Central memory CD8-positive, alpha-beta T cell (primary cell): ENCODE measurements at places on chromosomes 1 and 21.
A peak's percentile ranks its signal among the peaks of the same experiment; 100 is the strongest.

DNA sequence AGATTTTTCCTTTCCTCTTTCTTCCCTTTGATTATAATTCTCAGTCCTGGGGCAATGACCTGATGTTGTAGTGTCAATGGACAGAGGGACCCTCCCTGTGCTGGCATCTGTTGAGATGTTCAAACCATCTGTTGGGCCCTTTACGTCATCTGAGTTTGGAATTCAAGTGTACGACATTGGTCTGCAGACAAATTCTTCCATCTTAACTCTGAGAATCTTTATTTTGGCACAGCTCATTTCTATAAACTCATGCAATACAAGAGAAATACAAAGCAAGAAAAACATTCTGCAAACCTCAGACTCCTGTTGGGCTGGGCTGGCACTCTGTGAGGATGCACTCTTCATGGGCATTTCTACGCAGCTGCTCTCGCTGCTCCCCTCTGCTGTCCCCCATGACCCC is 54.2 kb downstream of the IFI44 start:
- no peak for DNase-seq

- DNase-seq, result no peak
These were observed 18.3 kb upstream of the HJV start for GRCh38 chr1:146039844-146040194.

- DNase-seq, result no peak
These were observed 6.3 kb downstream of the SLC2A7 start for GRCh38 chr1:9019896-9020295.

DNA sequence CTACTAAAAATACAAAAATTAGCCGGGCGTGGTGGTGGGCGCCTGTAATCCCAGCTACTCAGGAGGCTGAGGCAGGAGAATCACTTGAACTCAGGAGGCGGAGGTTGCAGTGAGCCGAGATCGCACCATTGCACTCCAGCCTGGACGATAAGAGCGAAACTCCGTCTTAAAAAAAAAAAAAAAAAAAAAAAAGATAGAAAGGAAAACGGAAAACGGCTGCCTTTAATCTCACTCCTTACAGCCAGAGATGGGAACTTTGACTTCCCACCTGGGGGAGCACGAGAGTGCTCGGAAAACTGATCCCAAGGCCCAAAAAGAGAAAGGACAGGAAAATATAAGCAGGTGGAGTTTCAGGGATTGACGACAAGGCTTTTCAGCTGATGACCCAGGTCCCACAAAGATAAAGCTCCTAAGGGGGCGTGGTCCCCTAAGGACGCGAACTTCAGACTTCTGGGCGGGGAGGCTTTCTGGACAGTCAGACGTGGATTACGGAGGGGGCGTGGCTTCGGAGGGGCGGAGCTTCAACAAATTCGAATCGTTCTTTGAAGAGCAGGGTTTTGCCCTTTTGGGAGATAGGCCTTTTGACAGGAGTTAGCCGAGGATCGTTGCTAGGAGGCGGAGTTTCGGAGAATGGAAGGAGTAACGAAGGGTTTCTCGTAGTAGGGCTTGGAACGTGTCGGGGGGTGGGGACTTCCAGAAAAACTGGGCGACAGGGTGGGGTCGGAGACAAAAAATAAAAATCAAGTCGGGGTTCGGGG is 958 bp upstream of the CKS1B start:
- DNase-seq, result peak; percentile 85

GRCh38 chr1:230375780-230376179 is 50.4 kb downstream of the PGBD5 start:
- no peak for DNase-seq

DNA sequence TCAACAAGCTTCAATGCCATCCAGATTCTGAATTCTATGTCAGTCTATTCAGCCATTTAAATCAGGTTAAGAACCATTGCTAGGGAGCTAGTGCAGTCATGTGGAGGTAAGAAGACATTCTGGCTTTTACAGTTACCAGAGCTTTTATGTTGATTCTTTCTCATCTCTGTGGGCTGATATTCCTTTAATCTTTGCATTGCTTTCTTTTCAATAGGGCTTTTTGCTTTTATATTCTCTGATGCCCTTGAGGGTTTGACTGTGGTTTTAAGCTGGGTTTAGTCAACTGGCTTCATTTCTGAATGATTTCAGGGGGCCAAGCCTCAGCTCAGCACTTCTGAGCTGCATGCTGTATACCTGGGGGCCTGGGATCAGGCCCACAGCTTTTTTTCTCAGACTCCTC is 51.0 kb upstream of the GORAB start:
- DNase-seq, result no peak

- DNase-seq, result peak; percentile 40
These were observed 2.0 kb downstream of the GFI1 start for GRCh38 chr1:92484472-92485380.

GRCh38 chr1:68565923-68566322 is 69.0 kb upstream of the DEPDC1 start:
- DNase-seq, result no peak

- no peak for DNase-seq
These were observed 33.0 kb downstream of the URB1 start for GRCh38 chr21:32359719-32360260.

GRCh38 chr1:7754234-7754633 is 16.9 kb upstream of the VAMP3 start:
- DNase-seq, result no peak

- DNase-seq, result no peak
These were observed 988 bp downstream of the SLC35A3 start for GRCh38 chr1:99970713-99971255.

DNA sequence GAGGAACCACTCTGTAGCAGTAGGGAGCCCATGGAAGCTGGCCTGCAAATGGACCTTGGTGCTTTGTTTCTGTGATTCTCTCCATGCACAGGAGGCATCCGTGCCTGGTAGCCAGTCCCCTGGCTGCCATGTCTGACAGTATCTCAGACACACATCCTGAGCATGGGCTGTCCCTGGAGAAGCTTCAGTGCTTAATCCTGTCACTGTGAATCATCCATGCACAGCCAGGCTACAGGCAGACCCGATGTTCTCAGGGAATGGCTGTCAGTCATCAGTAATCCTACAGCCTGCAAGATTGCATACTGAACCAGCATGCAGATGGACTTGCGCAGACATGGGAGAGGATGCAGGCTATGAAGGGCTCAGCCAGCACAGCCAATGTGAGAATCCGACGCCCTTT is 606.3 kb upstream of the PLXNA2 start:
- no peak for DNase-seq

- DNase-seq, result no peak
These were observed 32.7 kb upstream of the GLIS1 start for GRCh38 chr1:53771648-53772047.

- no peak for DNase-seq
These were observed 47.9 kb upstream of the GNG4 start for GRCh38 chr1:235697508-235697907.

DNA sequence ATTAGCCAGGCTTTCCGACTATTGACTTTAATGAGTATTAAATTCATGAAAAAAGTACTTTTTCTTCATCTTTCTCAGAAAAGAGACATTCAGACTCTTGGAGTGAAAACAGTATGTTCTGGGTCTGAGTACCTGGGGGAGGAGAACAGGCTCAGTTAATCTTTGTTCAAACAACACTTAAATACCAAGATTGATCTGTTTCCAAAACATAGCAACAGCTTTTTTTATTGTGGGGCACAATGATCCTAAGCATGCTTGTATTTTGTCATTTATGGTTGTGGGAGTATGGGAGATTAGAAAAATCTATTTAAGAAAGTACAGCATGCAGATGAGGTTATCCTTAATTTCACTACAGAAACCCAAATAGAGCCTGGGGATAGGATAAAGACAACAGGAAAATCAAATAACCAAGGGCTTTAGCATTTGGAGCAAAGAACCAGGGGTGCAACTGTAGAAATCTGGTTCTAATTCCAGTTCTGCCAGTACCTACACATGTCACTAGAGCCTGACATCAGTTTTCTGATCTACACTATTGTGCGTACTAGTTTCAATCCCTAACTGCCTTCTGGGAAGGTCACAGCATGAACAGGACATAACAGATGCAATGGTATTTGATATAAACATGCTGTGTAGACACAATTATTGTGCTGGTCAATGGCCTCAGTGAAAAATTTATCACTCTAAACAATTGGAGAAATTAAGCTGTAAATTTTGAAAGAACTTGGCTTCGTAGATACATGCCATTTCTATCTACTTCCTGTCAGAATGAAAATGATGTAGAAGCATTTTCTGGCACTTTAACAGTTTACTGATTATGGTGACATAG is 91.2 kb downstream of the KCNK1 start:
- DNase-seq, result no peak

DNA sequence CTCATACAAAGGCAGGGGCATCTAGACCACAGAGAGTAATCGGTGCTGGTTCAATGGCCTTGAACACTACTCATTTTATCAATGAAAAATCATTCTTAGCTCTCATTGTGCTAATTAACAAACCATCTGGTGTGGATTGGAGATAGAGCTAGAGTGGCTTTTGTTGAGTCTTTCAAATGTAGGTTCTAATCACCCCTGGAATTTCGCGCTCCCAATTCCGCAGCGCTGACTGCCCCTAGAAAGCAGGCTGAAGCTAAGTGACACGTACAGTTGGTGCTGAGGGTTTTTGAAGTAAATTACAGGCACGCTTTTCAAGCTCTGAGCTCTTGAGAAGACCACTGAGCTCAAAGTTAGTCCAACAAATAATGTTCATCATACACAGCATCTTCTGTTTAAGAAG is 31.2 kb upstream of the CA6 start:
- DNase-seq, result no peak

DNA sequence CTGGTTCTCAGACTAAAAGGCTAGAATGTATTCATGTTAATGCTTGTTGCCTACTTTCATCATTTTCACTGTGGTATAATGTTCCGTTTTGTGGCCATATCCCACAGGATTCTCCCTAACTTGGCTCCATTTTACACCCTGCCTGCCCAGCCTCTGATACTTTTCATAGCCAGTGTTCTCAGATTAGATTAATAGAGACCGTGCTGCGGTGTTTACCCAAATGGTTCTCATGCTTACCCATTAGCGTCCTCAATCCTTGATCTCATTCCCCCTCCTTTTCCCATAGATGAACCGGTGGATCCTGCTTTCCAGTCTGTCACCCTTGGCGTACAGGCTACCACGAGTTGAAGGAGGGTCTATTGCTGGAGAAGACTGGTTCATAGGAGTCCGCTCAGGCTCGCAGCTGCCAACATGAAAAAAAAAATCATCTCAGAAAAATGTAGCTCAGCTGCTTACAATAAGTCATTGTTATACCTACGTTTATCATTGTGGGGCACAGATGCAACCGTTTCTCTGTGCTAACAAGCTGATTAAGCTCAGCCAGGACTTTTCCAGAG is 78.7 kb downstream of the SETD4 start:
- no peak for DNase-seq

GRCh38 chr1:226349081-226349480 is 40.1 kb upstream of the LIN9 start:
- DNase-seq, result no peak

GRCh38 chr21:45132841-45133573 is 58.6 kb downstream of the ADARB1 start:
- DNase-seq, result no peak

DNA sequence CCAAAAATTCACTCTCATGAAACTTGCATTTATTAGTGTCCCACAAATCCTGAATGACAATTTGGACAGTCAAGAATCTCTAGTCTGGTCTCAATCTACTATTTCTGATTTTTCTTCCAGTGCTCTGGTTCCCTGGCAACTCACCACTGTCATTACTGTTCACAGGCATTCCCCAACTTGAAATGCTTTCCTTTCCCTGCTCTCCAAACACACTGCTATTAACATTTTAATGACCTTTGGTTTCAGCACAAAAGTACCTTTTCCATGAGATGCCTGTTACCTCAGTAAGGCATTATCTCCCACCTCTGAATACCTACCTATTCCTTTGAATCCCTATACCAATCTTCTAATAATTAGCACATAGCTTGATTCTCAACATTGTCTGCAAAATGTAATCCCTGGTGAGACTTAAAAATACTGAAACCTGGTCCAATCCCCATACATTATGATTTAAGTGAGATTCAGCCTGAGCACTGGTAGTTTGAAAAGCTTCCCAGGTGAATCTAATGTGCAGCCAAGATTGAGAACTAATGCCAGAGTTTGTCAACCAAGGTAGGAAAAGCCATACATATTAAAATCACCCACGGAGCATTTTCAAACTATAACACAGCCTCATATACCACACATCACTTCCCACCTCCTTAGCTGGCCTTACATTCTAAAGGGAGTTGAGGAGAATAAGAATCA is 11.7 kb upstream of the ANGPTL3 start:
- DNase-seq, result no peak

- DNase-seq, result no peak
These were observed 13.3 kb downstream of the ARV1 start for GRCh38 chr1:230992100-230992774.

GRCh38 chr21:25660233-25660632 is 21.2 kb downstream of the JAM2 start:
- no peak for DNase-seq

- no peak for DNase-seq
These were observed 1365.3 kb downstream of the NCAM2 start for GRCh38 chr21:22363504-22363903.

GRCh38 chr1:65894738-65895605 is 102.3 kb downstream of the PDE4B start:
- no peak for DNase-seq

DNA sequence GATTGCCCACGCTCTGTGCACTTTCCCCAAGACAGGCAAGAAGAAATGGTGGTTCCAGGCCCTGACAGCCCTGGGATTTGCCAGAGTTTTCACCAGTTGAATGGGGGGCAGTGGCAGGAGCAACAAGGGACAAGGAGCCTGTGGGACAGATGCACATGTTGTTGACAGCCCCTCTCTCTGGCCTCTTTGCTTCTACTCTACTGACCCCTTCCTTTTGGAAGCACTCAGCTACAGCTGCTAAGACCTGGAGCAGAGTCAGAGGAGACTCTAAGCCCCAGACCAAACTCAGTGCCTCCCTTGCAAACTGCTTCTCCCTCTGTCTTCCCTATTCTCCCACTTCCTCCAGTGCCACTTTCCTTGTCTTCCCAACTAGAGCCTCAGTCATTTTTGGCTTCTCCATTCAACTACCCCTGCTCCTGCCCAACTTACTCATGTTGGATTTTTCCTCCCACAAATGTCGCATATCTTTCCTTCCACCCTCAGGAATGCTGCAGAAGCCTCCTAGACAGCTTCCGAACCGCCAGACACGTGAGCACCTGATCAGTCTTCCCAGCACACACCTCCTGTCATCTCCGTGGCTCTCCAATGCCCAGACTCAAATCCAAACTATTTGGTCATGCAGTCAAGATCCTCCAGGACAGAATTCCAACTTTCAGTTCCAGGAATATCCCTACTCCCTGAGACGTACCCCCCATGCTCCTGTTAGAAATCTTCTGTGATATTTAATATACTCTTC is 9.1 kb downstream of the INKA2 start:
- DNase-seq, result no peak
